ENCODE measurements at places on chromosomes 6 and 20. TPM values are rescaled to one million over a fixed set of nuclear protein-coding genes. Genes with fewer than 3 reads are reported as not detected.

The RBM24 gene
- polyA plus RNA-seq, result 0.20 TPM

The CPXM1 gene
- 58.3 TPM for polyA plus RNA-seq

The MSH5 gene
- polyA plus RNA-seq, result 16.0 TPM

The SLPI gene
- polyA plus RNA-seq, result not detected

DNA sequence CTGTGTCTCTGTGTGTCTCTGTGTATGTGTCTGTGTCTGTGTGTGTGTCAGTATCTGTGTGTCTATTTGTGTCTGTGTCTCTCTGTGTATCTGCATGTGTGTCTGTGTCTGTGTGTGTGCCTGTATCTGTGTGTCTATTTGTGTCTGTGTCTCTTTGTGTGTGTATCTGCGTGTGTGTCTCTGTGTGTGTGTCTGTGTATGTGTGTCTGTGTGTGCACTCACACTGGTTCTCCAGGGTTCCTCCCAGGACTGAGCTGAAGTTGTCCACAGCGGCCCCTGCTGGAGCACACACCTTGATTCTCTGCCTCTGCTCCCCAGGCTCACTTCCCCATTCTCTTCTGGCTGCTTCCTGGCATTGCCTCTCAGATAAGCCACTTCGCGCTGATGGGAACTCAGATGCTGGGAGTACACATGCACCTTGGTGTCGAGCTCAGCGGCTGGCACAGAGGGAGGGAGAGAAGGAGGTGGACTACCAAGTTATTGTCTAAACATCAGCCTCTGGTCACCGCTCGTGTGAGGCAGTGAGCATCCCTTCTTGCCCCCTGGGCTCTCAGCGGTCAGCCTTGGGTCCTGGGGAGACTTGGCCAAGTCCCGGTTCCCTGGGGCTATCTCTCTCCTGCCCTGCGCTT, 104.9 kb upstream of the NXT1 start:
- no peak for DNase-seq

GRCh38 chr6:104940893-104941728, 15.8 kb upstream of the LIN28B start:
- peak; percentile 93 for DNase-seq

DNA sequence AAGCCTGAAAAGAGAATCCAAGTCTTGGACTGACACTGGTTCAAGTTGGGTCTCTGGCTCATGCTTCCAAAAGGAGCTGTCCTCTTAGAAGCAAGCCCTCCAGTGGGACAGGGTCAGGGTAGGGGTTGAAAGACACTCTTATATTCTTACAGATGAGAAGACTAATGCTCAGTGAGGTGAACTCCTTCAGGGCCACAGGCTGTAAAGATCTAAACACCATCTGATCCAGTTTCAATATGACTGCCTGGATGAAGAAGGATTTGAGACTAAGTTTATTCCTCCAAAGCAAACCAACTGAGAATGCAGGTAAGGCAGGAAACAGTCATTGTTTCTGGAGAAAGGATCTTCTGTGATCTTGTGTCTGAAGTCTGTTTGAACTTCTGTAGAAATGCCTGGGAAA, 99.0 kb upstream of the TAB2 start:
- no peak for DNase-seq

GRCh38 chr6:108795122-108795521, 53.1 kb upstream of the ARMC2 start:
- DNase-seq, result no peak

DNA sequence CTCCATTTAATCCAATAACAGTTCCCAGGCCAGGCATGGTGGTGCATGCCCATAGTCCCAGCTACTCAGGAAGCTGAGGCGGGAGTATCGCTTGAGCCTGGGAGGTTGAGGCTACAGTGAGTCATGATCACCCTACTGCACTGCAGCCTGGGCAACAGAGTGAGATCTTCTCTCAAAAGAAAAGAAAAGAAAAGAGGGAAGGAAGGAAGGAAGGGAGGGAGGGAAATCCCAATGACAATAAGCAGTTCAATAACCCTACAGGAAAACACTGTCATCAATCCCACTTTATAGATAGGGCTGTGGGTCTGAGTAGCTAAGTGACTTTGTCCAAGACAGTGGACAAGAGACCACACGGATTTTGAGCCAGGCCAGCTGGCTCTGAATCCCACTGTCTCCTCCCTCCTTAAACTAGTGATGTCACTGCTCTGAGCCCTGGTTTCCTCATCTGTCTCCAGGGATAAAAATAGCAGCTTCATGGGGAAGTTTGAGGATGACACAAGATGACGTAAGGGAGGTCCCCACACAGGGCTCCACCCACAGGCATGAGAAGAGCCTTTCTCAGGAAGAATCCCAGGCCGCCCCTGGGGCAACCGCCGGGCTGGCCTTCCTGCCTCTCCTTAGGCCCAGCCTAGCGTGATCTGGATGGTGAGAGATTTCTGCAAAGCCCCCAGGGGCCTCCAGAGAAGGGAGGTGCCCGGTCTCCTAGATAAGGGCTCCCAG, 7.2 kb upstream of the TRIB3 start:
- DNase-seq, result peak; percentile 44

DNA sequence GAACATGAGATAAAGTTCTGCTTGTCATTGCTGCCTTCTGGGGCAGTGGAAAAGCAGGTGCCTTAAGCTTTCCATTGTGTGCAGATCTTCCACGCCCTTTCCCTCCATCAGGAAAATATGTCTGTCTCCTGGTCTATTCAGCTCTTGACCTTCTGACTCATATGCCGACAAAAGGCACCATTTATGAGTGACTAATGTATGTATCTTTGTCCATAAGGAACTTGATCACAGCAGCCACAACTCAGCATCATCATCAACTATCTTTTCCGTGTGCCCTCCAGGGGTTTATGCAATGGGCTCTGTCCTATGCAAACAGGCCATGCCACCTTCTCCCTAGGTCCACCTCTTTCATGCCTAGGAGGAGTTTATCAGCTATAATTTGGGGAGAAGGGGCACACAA, 102.7 kb upstream of the QKI start:
- no peak for DNase-seq

DNA sequence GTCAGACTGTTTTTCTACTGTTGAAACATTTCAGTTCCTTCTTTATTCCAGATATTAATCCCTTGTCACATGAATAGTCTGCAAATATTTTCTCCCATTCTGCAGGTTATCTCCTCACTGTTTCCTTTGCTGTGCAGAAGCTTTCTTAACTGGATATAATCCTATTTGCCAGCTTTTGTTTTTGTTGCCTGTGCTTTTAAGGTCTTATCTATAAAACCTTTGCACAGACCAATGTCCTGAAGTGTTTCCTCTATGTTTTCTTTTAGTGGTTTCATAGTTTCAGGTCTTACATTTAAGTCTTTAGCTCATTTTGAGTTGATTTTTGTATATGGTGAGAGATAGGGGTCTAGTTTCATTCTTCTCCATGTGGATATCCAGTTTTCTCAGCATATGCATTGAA, 19.2 kb downstream of the NCOA6 start:
- DNase-seq, result no peak

- DNase-seq, result peak; percentile 86
These were observed 5.2 kb downstream of the SIRPA start for GRCh38 chr20:1900321-1900801.

DNA sequence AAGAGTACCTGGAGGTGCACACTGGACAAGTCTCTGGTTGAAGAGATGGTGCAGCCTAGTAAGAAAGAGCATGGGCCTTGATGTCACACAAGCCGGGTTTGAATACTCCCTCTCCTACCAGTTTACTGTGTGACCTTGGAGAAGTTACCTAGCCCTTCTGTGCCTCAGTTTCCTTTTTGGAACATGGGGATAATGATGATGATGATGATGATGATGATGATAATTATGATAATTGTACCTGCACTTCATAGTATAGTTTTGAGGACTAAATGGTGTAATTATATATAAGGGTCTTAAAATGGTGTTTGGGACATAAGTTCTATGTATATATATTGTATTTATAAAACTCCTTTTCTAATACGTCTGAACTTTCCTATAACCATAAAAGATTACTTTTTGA, 41.7 kb downstream of the POPDC3 start:
- DNase-seq, result no peak
